Activated CD4-positive, alpha-beta memory T cell treated with anti-CD3 and anti-CD28 coated beads for 36 hours (primary cell): ENCODE measurements at places on chromosomes 5 and 9. TPM values are rescaled to one million over a fixed set of nuclear protein-coding genes. Genes with fewer than 3 reads are reported as not detected.

The MARCHF3 gene
- total RNA-seq, result 4.4 TPM

The CDX1 gene
- total RNA-seq, result not detected

The SPINK9 gene
- total RNA-seq, result not detected

The CEL gene
- 0.88 TPM for total RNA-seq

The SAXO1 gene
- total RNA-seq, result 0.31 TPM

DNA sequence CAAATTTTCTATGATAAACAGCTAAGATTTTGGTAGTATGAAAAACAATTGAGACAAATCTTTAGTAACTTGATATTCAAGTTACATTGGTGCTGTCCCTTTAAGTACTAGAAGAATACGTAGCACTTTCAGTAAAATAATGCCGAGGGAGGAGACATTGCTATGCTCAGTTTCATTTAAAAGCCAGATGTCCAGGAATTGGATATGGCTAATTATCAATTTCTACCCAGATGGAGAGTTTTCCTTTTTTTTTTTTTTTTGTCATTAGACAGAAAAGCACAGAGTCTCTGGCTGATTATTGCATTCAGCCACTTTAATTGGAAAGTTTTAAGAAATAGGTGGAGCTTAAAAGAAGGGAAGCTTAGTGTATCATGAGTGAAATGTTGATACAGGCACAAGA is 40.4 kb upstream of the APC start:
- H3K27ac ChIP-seq, result no peak overlapping the region
- no peaks in the 10 kb centered on the region for H3K4me1 ChIP-seq
- H3K4me3 ChIP-seq, result no peak overlapping the region

GRCh38 chr5:67133217-67133616 is 63.4 kb downstream of the CD180 start:
- DNase-seq, result no peak
- no peak overlapping the region for H3K4me3 ChIP-seq
- no peaks in the 10 kb centered on the region for H3K27me3 ChIP-seq

DNA sequence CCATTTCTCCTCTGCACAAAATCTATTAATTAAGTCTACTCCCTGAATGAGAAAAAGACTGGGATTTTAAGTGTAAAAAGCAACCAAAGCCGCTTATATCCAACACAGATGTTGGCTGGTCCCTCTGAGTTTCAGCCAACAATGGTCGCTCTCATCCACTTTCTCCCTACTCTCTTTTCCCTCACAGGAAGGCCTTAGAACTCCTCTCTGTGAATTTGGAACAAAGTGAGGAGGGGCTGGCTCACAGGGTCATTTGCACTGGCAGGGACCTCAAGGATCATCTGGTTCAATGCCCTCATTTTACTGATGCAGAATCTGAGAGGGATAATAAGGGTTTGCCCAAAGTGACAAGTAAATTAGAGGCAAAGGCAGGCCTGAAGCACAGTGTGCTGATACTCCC is 64.0 kb downstream of the DPYSL3 start:
- no peak overlapping the region for H3K4me3 ChIP-seq
- DNase-seq, result no peak

- H3K36me3 ChIP-seq, result no peaks in the 10 kb centered on the region
- H3K27ac ChIP-seq, result no peak overlapping the region
- no peak overlapping the region for H3K4me3 ChIP-seq
- H3K4me1 ChIP-seq, result no peaks in the 10 kb centered on the region
Measured at GRCh38 chr9:9778293-9778692, 834.5 kb downstream of the PTPRD start.

DNA sequence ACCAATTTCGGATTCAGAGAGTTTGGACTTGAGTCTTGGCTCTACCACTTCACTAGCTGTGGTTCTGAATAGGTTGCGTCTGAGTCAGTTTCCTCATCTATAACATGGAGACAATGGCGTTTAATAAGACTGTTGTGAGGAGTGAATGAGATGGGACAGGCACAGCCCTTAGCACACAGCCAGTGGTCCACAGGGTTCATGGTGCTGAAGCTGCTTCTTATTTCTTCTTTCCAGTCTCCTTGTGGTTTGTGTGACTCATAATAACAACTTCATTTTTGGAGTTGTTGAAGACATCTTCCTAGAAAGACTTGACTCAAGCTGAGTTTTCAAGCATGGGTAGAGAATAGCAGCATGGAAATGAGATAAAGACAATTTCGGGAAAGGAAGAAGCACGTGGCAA is 172.6 kb upstream of the PPP2R2B start:
- H3K4me3 ChIP-seq, result no peak overlapping the region
- no peaks in the 10 kb centered on the region for H3K4me1 ChIP-seq
- no peak overlapping the region for H3K27ac ChIP-seq
- H3K27me3 ChIP-seq, result no peaks in the 10 kb centered on the region
- H3K36me3 ChIP-seq, result no peaks in the 10 kb centered on the region

- DNase-seq, result no peak
- no peaks in the 10 kb centered on the region for H3K4me1 ChIP-seq
- no peak overlapping the region for H3K4me3 ChIP-seq
- H3K36me3 ChIP-seq, result no peaks in the 10 kb centered on the region
Measured at GRCh38 chr5:56251440-56251839, 18.3 kb upstream of the ANKRD55 start.

DNA sequence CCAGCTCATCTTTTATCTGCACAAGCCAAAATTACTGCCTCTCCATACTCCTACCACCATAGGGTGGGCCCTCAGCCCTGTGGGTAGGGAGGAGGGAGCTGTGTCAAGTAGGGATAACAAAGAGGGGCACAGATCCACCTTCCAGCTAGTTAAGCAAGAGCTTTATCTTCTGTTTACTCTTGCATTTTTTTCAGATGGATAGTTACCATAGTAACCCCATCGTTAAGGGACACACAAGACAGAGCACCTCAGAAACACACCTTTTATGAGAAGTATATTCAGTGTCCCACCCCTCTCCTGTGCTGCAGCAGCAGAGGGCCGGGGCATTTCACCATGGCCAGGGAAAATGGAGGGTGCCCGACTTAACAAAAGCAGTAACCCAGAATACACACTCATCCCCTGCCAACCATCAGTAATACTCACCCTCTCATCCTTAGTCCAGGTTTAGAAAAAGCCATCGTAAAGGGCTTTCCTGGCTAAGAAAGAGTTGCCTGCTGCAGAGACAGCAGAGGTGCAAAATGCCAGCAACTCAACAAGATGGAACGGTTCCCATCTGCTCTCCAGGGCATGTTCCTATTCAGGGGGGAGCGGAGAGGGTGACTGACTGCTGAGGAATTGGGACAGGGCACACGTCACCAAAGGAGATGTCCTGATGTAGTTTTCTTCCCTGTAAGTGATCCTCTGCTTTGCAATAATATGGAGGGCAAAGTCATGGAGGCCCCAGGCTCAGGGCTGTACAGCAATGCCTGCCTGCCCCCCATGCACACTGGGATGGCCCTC is 25.1 kb downstream of the MACROH2A1 start:
- H3K27me3 ChIP-seq, result no peaks in the 10 kb centered on the region
- DNase-seq, result no peak
- no peak overlapping the region for H3K4me3 ChIP-seq
- peaks cover 70% of the 10 kb centered on the region for H3K4me1 ChIP-seq
- H3K36me3 ChIP-seq, result peaks cover 52% of the 10 kb centered on the region

- DNase-seq, result no peak
- H3K27me3 ChIP-seq, result no peaks in the 10 kb centered on the region
- no peaks in the 10 kb centered on the region for H3K36me3 ChIP-seq
- H3K27ac ChIP-seq, result no peak overlapping the region
- H3K4me1 ChIP-seq, result no peaks in the 10 kb centered on the region
Measured at GRCh38 chr5:124866355-124867136, 120.1 kb upstream of the ZNF608 start.

DNA sequence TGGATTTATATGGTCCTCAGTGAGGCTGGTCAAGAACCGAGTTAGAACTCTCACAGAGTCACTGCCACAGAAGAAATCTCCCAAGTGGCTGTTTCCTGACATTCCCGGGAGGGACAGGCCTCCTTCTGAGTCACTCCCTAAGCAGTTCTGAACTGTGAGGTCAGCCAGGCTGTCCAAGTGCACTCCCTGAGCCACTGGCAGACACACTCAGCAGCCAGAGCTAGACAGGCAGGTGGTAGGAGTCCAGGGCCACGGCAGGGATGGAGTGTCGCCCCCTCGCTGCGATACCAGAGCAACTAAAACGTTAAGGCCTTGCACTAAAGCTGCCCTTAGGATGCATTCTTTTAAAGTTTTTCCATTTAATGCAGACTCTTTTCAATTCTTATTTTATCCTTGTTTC is 3.4 kb downstream of the IL4 start:
- H3K4me3 ChIP-seq, result no peak overlapping the region
- no peaks in the 10 kb centered on the region for H3K36me3 ChIP-seq
- DNase-seq, result no peak
- no peak overlapping the region for H3K27ac ChIP-seq
- H3K27me3 ChIP-seq, result no peaks in the 10 kb centered on the region
- peaks cover 27% of the 10 kb centered on the region for H3K4me1 ChIP-seq

DNA sequence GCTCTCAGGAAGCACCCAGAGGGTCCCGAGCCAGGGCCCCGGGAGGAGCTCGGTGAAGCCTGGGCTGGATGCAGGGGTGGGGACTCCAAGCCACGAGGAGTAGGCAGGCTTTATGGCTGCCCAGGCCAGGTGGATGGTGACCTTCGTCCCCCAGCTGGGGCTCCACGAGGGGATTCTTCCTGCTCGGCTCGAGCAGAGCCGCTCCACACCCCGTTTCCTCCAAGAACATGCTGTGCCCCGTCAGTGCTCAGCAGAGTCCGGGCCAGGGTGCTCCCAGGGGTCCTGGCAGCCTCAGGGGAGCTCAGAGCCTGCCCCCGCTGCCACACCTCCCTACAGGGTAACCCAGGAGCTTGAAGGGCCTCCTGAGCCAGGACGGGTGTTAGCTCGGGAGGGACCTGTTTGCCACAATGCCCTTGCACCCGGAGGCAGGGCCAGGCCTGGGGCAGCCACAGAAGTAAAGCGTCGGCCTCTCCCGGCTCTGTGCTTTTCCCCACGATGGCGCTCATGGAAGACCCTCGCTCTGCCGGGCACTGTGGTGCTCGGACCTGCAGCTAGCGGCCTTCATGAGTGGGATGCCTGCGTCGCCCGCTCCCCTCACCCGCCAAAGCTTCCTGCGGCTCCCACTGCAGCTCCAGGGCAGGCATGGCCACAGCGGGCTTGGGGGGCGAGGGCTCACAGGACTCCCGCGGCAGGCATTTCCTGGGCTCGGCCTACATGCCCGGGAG is 86.8 kb downstream of the KCNT1 start:
- H3K36me3 ChIP-seq, result no peaks in the 10 kb centered on the region
- no peaks in the 10 kb centered on the region for H3K4me1 ChIP-seq
- no peak overlapping the region for H3K27ac ChIP-seq
- no peak overlapping the region for H3K4me3 ChIP-seq

GRCh38 chr9:81724242-81724889 is 35.0 kb upstream of the TLE1 start:
- no peaks in the 10 kb centered on the region for H3K4me1 ChIP-seq
- H3K27me3 ChIP-seq, result no peaks in the 10 kb centered on the region
- H3K27ac ChIP-seq, result no peak overlapping the region
- H3K36me3 ChIP-seq, result no peaks in the 10 kb centered on the region

GRCh38 chr5:133734916-133735315 is 122.6 kb upstream of the FSTL4 start:
- DNase-seq, result no peak
- H3K4me3 ChIP-seq, result no peak overlapping the region
- H3K4me1 ChIP-seq, result no peaks in the 10 kb centered on the region
